ENCODE measurements at places on chromosomes 3 and 15. TPM values are rescaled to one million over a fixed set of nuclear protein-coding genes. Genes with fewer than 3 reads are reported as not detected.
A peak's percentile ranks its signal among the peaks of the same experiment; 100 is the strongest.

Gene IL17RC
- polyA plus RNA-seq, result 45.1 TPM

DNA sequence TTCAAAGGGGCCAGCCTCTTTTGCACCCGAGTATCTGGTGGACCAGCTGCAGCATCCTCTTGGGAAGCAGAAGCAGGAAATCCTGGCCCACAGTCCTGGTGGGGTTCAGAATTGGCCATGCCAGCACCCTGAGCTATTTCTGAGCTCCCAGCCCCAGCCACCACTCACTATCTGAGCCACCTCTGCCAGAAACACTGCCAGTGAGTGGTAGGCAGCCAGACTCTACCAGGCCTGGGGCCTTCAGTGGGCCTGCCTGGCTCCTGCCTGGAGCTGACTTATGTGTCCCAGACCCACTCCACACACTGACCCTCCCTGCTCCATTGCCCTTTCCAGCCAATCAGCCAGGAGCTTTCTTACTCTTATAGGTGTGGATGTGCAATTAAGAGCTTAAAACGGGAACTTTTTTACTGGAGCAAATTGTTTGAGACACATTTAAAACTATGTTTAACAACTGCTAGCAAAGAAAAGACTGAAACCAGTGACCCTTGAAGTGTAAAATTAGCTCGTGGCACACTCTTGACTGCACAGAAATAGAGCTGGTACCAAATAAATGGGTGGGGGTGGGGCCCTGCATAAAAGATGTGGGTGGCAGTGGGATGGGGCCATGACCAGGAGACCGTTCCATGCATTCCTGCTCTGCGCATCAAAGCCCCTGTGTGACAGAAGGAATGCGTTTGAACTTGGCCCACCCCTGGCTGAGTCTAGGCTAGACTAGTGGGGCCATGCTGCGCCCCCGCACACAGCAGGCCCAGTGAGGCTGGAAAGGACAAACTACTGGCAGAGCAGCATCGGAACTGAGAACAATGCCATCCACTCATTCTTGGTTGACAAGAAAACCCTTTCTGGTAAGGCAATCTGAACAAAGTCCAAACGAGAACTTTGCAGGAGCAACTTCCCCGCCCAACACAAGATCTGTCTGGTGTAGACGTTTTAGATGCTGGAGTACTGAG, 48.0 kb downstream of the CTNNB1 start:
- no peak for DNase-seq

GRCh38 chr3:69712269-69712668, 27.0 kb upstream of the MITF start:
- no peak for DNase-seq

Gene LRRC49
- polyA plus RNA-seq, result 18.4 TPM

- no peak for DNase-seq
Observed at GRCh38 chr15:34330279-34330678, 7.3 kb downstream of the SLC12A6 start.

DNA sequence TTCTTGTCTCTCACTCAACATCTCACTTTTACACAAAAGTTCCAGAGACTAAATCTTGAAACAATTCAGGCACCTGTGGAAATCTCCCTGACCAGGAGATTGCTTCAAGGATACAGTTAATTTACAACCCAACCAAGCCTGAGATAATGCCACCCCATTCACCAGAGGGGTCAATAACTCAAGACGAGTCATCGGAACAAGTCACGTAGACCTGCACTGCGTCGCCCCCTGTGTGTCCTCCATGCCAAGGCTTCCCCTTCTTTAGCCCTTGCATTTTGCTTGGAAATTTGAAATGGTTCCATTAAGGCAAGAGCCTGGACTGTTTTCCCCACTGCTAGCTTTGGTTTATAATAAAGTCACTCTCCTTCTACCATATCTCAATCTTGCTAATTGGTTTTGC, 129.0 kb upstream of the NEO1 start:
- no peak for DNase-seq

Gene GP9
- polyA plus RNA-seq, result 0.81 TPM

Gene GOLGA8T
- not detected for polyA plus RNA-seq

Gene SYNPR
- 0.11 TPM for polyA plus RNA-seq

Gene GNAT1
- not detected for polyA plus RNA-seq

- DNase-seq, result peak; percentile 77
Observed at GRCh38 chr3:174440253-174440701, 418.9 kb upstream of the NAALADL2 start.

- DNase-seq, result no peak
Observed at GRCh38 chr15:36426691-36427090, 152.7 kb upstream of the CDIN1 start.

- no peak for DNase-seq
Observed at GRCh38 chr3:28850186-28850585, 430.7 kb upstream of the RBMS3 start.

GRCh38 chr3:69731080-69731479, 8.2 kb upstream of the MITF start:
- no peak for DNase-seq

Gene AHSG
- polyA plus RNA-seq, result 90.9 TPM

DNA sequence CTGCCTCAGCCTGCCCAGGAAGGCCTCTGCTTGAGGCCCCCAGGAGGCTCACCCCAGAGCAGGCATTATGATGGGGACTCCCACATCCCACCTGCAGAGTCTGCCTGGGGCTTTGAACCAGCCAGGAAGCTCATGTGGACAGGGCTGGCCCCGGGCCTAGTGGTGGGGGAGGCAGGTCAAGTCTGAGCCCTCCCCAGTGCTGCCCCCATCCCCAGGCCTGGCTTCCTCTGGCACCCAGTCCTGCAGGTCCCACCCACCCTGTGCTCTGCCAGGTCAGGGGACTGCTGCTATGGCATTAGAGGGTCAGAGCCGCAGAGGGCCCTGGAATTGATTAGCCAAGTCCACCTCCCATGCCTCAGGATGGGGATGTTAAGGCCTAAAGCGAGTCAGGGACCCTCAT, 17.6 kb upstream of the VPS33B start:
- DNase-seq, result no peak

DNA sequence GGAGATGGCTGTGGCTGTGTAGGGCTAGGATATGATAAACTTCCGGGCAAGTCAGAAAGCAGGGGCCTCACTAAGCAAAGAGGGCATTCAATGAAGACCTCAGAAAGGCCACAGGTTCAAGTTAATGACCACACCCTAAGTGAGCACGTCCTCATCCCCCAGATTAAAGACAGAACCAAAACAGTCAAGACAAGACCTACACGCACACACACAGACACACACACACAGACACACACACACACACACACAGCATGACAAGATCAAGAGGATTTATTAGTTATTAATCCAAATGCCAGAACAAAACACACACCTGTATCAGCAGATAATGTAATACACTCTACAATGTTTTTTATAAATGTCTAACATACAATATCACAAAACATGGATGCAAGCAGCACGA, 546.2 kb downstream of the FGF12 start:
- DNase-seq, result no peak

DNA sequence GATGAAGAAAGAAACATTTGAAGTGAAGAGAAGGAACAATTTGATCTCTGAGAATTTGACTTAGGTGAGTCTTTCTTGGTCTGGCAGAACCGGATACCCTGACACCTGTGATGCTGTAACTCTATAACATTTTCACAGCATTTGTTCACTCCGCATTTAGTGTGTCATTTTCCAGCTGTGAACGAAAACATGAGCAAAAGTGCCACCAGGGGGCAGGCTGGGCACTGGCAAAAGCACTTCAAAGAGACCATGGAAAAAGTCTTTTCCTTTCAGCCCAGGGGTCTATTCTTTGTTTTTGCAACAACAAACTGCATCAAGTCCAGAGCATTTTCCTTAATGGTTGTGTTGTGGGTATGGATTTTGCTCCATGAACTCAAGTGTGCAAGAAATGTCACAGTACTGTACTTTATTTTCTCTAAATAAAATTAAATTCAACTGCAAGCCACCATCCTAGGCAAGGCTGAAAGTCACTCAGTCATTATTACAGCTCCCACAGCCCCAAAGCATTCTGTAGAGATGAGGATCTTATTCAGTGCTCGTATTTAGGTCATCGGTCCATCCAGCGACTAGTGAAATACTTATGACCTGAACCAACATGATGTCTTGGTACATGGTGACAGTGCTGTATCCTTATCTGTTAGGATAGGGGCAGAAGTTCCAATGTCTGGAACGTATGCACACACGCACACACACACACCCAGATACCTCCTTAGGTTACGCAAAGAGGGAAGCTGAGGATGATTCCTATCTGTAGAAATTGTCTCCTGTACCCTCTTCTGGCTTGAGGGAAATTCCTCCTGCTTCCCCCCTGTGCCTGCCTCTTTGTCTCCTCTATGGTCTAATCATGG, 125.5 kb downstream of the GADL1 start:
- no peak for DNase-seq

Gene SIDT1
- 4.5 TPM for polyA plus RNA-seq

GRCh38 chr3:191198480-191198879, 561 bp upstream of the OSTN start:
- DNase-seq, result no peak

Gene GP5
- polyA plus RNA-seq, result 0.56 TPM

DNA sequence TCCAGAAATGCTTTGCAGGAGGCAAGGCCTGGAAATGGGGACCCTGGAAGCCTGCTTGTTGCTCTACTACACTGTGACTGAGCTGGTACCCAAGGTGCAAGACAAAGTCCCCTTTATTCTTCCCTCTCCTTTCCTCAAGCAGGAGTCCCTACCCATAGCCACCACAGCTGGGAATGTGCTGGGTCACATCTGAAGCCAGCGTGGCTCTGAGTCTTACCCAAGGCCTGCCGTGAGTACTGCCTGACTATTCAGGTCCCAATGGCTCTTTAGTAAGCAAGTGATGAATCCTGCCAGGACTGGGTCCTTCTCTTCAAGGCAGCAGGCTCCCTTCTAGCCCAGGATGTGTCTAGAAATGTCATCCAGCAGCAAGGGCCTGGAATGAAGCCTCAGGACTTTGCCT, 9.6 kb upstream of the RAD51 start:
- no peak for DNase-seq

DNA sequence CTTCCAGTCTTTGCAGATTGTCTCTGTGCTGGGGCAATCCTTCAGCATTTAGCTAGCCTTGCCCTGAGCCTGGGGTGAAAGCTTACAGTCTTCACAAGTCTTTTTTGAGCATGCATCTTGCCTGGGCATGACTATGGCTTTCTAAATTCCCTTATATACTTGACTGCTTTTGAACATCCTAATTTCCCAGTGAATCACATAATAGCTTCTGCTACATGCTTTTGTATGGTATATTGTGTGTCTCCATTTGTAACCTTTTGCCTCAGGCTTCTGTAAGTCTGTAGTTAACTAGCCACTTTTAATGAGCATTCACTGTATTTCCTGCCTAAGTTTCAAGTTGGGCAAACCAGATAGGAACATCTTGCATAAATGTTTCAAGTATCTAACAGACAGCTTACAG, 76.8 kb downstream of the CHCHD4 start:
- no peak for DNase-seq

DNA sequence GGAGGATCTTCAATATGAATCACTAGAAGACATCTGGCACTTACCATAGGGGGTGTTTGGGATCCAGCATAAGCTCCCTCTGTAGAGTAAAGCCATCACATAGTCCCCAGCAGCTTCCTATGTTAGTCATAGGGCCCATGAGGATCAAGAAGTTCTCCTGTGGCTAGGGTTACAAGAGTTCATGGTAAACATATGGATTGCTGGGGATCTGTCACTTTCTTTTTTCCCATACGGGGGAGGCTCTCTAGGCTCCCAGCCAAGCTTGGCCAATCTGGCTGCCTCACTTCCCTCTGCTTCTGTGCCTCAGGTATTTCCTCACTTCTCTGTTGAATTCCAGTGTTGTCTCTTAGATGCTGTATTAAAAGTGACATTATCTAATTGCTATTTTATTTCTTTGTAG, 597.9 kb downstream of the PDCD6IP start:
- DNase-seq, result no peak

- DNase-seq, result no peak
Observed at GRCh38 chr15:96348112-96349027, 17.9 kb downstream of the NR2F2 start.
